ENCODE measurements at places on chromosomes 12 and 14. TPM values are rescaled to one million over a fixed set of nuclear protein-coding genes. Genes with fewer than 3 reads are reported as not detected.

The RDH16 gene
- not detected for total RNA-seq

DNA sequence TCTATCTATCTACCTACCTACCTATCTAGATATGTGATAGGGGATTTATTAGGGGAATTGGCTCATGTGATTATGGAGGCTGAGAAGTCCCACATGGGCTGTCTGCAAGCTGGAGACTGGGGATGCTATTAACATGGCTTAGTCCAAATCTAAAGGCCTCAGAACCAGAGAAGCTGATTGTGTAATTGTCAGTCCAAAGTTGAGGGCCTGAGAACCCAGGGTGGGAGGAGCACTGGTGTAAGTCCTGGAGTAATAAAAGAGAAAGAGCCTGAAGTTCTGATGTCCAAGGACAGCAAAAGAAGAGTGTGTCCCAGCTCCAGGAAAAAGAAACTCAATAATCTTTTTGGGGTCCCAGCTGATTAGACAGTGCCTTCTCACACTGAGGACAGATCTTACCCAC is 98.5 kb upstream of the SEL1L start:
- DNase-seq, result no peak

- no peak for DNase-seq
Observed at GRCh38 chr14:100058777-100059437, 6.3 kb upstream of the EVL start.

DNA sequence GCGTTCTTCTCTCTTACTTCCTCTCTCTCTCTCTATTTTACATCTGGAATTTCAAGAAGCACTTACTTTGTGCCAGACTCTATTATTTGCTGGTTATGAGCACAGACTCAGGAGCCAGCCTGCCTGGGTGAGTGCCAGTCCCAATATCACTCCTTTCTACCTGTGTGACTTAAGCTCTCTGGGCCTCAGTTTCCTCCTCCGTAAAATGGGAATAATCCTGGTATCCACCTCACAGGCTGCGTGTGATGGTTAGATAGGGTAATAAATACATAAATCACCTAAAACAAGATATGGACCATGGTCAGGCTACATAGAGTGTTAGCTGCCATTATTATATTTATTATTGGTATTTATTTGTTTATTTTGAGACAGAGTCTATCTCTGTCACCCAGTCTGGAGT is 24.3 kb downstream of the RASAL1 start:
- no peak for DNase-seq

The ZFHX2 gene
- 0.32 TPM for total RNA-seq

All from LHCN-M2 (cell line).